Right ventricle myocardium inferior (tissue), 1 donor: ENCODE measurements at places on chromosomes 5 and 9. TPM values are rescaled to one million over a fixed set of nuclear protein-coding genes. Genes with fewer than 3 reads are reported as not detected.
A peak's percentile ranks its signal among the peaks of the same experiment; 100 is the strongest.

GRCh38 chr9:131464354-131465000 is 38.2 kb upstream of the POMT1 start:
- DNase-seq: no peak

- no peak for DNase-seq
Observed at GRCh38 chr9:78453450-78453849, 156.5 kb downstream of the PSAT1 start.

GRCh38 chr9:35660966-35661415 is 2.9 kb downstream of the CCDC107 start:
- DNase-seq: no peak

The MELK gene
- 0.76 TPM for total RNA-seq

The C9orf43 gene
- total RNA-seq: 0.24 TPM

DNA sequence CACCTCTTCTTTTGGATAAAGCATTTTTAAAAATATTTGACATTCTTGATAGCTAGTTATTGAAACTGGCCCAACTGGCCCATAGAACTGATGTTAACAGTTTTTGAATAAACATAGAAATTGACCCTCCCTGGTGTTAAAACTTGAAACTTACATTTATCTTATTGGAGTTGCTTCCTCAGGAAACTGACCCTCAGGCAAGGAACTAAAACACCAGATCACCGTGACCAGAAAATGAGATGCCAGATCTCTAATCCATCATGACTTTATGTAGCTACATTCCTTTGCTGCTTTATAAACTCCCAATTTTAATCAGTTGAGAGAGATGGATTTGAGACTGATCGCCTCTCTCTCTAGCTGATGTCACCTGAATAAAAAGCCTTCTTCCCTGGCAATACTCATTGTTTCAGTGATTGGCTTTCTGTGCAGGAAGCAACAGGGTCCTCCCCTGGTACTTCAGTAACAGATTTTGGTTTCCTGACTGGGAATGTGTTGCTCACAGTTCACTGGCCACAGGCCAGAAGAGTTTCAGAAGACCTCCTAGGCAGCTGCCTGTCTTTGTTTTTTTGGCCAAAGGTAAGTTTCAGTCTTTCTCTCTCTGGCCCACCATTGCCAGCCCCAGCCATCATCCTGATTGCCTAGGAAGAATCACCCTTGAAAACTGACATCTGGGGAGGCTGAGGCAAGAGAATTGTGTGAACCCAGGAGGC is 212.4 kb downstream of the DTWD2 start:
- DNase-seq: no peak

GRCh38 chr5:52870448-52870847 is 82.7 kb downstream of the ITGA1 start:
- no peak for DNase-seq

The SMIM15 gene
- total RNA-seq: 24.1 TPM

The EIF4E1B gene
- total RNA-seq: not detected

DNA sequence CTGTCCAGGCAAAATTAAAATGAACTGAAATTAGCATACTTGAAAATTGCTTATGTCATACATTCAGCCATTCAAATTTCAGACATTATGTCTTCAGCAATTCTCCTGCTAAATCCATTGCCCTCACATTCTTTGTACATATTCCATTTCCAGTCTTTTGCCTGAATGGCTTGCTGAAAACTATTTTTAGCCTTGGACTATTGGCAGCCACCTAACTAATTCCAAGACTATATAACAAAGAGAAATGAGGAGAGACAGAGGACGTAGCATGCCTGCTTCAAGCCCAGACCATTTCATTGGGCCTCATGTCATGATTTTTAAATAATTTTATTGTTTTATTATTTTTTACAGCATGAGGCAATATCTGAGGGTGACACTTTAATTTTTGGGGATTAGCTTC is 100.3 kb downstream of the MRPS30 start:
- no peak for DNase-seq

The ELOVL7 gene
- 0.46 TPM for total RNA-seq

The WDR70 gene
- 16.4 TPM for total RNA-seq

DNA sequence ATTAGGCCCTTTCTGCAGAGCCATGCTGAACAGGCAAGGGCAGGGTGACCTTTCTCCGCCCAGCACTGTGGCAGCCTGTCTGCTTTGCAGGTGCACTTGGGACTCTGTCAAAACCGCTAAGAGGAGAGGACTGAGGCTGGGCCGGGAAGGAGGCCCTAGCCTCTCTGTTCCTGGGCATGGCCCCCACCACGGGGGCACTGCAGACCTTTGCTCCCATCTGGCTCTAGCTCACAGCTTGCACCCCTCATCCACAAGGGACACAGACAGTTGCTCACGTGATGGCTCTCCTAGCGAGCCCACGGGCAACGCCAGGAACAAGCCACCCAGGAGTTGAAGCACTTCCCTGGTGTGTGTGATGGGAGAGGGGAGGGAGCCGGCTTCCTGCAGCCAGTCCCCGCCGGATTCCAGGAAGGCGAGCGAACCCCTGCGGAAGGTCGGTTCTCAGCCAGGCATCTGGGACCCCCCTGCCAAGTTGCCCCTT is 43.0 kb upstream of the FCN1 start:
- peak; percentile 30 for DNase-seq

- no peak for DNase-seq
Observed at GRCh38 chr5:108898707-108899106, 151.0 kb downstream of the FER start.

DNA sequence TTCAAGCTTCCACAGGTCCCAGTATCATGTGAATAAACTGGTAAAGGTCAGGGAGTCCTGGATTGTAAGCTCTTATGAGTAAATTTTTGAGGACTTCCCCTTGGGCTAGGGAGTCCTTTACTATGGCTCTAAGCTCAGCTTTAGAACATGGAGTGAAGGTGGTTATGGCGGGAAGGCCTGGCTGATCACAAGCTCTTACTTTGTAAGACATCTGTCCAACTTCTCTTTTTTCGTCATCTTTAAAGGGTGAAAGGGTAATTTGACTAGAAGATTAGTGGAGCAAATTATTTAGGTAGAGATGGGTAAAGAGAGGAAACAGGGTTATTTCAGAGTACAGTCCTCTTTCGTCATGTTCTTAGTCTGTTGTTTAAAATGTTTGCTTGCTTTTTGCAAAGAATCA is 155.4 kb downstream of the AOPEP start:
- DNase-seq: no peak

The GABRA1 gene
- total RNA-seq: not detected

GRCh38 chr5:133251296-133252132 is 199.7 kb downstream of the HSPA4 start:
- no peak for DNase-seq

DNA sequence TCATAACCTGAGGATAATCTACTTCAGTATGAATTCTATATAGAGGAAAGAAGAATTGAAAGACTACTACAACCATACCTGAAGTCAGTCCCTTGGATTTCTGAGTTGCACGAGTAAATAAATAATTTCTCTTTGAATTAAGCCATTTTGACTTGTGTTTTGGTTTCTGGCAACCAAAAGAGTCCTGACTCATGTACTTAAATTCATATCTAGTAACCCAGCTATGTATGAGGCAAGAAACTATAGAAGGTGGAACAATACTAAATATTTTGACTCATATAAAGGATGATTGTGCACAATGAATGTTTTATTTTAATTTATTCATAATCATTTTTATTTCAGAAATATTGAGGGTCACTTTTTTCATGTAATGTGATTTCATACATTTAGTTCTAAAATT is 276.8 kb downstream of the MEF2C start:
- no peak for DNase-seq

GRCh38 chr9:81393985-81394811 is 295.1 kb downstream of the TLE1 start:
- no peak for DNase-seq

DNA sequence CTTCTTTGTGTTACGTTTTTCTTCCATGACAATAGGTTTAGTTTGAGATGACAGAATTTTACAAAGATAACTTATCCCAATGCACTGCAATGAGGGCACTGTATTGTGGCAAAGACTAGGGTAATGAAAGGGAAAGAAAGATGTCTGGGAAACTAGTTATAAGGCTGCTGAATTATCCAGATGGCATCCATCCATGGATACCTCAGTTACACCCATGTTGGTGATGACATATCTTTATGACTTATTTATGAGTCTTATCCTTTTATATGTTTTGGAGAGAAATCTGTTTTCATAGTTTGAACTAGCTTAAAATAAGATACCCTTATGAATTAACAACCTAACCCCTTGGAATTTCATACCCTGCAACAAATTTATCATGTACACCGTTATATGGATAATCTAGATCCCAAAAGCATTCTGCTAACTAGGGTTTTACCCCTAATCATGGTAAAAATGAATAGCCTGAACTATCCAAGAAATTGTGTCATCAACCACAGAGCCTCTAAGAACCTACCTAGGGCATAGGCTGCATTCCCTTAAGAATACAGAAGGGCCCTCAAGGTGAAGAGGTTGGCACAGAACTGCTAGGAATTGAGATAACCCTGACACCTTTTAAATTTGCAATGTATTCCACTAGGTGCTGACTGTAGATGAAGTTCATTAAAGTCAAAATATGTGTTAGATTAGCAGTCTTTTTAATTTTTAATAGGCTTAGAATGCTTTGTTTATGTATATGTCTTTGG is 49.5 kb upstream of the RORB start:
- DNase-seq: no peak

The ZNF618 gene
- total RNA-seq: 1.6 TPM

DNA sequence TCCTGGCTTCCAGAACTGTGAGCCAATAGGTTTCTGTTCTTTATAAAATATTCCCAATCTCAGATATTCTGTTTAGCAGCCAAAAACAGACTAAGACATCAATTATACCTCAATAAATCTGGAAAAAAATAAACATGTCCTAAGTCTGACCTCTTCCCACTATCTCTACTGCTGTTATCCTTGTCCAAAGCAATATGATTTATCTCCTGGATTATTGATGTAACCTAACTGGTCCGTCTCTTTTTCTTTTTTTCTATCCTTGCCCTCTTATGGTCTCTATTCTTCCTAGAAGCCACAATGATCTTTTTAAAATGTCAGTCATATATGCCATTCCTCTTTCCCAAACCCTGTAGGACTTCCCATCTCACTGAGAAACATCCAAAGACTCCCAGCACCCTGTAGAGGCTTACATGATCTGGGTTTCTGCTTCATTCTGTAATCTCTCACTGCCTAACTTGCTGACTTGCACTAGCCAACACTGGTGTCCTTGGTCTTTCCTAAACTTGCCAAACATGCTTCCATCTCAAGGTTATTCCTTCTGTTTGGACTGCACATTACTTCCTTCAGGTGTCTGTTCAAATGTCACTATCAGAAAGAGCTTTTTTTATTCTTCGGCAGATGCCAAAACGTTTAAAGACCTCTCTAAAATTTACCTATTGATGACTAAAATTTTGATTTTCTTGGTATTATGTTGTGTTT is 13.1 kb downstream of the FOCAD start:
- DNase-seq: no peak

DNA sequence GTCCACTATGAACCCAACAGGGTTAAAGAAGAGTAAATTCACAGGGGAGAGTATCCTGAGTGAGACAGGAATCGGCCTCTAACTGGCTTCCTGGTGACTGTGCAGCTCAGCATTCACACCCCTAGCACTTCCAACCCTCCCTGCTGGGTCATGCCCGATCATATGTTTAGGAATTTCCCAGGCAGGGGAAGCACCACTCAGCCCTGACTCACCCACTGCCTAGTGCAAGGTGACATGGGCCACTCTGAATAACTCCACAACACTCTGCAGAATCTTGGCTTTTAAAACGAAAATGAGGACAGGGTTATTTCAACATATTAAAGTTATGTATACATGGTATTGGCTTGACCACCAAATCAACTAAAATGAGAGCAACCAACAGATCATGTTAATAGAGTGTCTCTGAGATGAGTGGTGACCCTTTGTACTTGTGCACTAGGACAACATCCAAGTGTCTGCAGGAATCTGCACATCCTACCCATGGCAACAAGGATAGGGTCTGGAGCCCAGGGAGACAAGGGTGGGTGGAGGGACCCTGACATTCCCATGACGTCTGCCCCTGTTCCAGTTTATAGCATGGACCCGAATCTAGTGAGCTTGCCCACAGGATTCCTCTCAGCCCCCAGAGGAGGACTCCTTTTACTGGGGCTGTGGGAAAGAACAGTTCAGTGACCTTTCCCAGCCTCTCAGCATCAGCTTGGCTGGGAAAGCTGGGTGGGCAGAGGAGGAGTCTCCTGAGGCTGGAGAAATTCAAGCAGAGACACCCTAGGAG is 485.8 kb downstream of the SEMA5A start:
- no peak for DNase-seq

GRCh38 chr5:125301711-125302110 is 555.3 kb upstream of the ZNF608 start:
- no peak for DNase-seq

DNA sequence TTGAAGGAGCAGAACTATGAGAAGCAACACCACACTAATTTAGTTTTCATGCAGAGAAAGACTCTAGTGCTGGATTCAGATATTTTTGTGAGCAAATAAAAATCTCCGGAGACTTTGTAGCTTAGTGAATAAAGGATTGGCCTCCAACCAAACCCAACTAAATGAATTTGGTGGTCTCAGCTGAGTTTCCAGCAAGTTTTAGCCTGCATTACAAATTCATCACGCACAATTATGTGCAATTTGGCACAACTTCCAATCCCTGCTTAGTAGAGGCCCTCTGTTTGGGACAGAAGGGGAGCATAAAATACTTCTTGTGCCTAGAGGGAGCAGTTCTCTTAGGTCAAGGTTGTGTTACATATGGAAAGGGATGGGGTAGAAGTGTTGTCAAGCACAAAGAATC is 112.3 kb upstream of the ADAMTSL1 start:
- DNase-seq: no peak

- DNase-seq: no peak
Observed at GRCh38 chr5:151520294-151520693, 70.8 kb downstream of the FAT2 start.

- no peak for DNase-seq
Observed at GRCh38 chr9:128323791-128324190, 1.2 kb downstream of the COQ4 start.

The RAB3C gene
- 0.92 TPM for total RNA-seq

The MARVELD2 gene
- 1.5 TPM for total RNA-seq

The TSLP gene
- total RNA-seq: 6.0 TPM

The RNF183 gene
- not detected for total RNA-seq

GRCh38 chr5:10856071-10856470 is 95.0 kb upstream of the DAP start:
- no peak for DNase-seq

The AGXT2 gene
- total RNA-seq: not detected

The TMEFF1 gene
- 0.14 TPM for total RNA-seq

GRCh38 chr9:99465231-99465907 is 243.3 kb downstream of the SEC61B start:
- DNase-seq: no peak

DNA sequence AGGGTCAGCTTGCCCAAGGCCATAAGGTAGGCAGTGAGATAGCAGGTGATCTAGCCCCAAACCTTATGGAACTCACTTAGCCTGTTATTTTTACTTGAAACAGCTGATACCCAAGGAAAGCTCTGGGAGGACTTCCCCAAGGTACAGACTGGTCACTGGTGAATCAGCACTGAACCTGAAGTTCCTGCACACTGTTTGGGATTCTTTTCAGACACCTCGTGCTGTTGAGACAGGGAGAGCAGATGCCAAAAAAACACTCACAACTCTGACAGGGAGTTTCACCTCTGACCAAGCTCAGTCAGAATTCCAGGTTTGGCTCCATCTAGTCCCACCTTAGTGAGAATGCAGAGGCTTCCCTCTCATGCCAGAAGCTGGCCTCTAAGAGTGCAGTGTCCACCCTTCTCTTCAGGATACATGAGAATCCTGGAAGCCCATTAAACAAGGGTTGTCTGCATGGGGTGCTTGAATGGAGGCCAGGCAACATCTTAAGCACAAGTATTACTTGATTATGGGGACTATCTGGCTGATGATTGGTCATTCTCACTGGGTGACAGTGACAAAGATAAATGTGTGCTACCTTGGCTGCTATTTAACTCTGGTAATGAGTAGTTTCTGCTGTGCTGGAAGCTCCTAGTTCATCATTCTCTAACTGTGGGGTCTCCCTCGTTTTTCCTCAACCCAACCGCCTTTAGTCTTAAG is 122.8 kb upstream of the SLIT3 start:
- DNase-seq: no peak

The CKMT2 gene
- total RNA-seq: 1,804 TPM
